Neural crest cell (in vitro differentiated cells): ENCODE measurements at places on chromosomes 6 and 20. TPM values are rescaled to one million over a fixed set of nuclear protein-coding genes. Genes with fewer than 3 reads are reported as not detected.

DNA sequence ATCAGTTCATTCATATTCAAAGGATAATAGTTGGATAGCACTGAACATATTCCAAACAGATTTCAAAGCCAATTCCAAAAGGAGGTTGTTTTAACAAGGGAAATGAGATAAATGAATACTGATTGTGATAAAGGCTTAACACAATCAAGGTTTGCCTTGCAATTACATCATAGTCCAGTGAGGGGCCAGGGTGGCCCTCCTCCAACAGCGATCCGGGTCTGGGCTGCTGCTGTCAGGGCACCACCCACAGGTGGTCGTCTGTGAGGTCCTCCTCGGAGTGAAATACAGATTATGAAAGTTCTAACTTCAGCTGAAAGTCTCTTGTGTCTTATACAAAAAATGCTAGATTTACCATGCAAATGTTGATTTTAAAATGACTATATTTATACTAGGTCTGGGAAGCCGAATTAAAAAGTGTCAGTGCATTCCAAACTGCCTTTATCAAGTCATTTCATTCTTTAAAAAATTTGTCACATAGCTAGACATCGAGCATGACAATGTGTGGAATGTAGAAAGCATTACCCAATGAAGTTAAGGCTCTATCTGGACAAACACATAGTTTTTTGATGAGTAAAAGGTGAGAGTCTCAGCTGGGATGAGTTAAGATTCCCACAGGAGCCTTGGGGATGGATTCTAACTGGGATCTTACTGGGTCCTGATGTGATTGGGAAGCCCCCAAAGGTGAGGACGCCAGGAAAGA is 65.9 kb upstream of the SLC22A23 start:
- no peaks in the 10 kb centered on the region for H3K27me3 ChIP-seq
- DNase-seq: no peak
- H3K4me3 ChIP-seq: no peak overlapping the region
- no peaks in the 10 kb centered on the region for H3K36me3 ChIP-seq
- peaks cover 21% of the 10 kb centered on the region for H3K4me1 ChIP-seq

DNA sequence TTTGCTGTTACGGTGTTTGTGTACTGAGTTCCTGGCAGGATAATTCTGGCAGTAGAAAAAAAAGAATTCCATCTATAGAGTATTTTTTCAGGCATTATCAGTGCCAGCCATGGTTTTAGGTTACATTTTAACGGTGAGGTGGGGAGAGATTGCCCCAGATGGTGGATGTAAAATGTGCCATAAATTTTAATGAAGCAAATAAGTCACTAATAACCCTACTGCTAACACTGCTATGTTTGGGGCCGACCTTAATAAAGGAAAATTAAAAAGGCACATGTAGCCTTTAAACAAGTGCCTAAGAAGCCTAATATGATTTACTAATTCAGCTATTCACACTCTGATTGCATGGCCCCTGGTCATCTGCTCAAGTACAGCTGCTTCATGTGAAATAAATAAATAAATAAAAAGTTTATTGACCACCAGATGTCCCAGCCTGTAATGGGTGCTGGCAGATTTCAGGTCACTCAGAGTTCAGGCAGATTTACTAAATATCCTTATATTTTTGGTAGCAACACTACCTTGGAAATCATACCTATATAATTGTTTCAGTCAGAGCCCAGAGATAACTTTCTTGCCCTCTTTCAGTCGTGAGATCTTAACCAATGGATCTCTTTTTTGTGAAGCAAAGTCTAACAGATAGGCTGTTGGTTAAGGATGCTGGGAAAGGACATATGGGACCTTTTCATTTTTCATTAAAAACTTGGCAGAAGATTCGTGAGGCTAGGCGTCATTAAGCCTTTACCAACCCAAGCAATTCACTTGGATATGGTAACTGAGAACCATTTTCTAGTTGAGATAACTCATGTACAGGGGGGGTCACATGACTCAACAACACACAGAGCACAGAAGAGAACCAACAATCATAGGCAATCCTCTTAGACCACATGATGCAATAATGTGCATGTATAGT is 495.0 kb upstream of the NRSN1 start:
- H3K27me3 ChIP-seq: no peaks in the 10 kb centered on the region
- no peak overlapping the region for H3K4me3 ChIP-seq
- peaks cover 29% of the 10 kb centered on the region for H3K4me1 ChIP-seq
- peaks cover 5% of the 10 kb centered on the region for H3K36me3 ChIP-seq
- H3K27ac ChIP-seq: no peak overlapping the region
- no peak for DNase-seq

- peaks cover 1% of the 10 kb centered on the region for H3K27me3 ChIP-seq
- H3K36me3 ChIP-seq: no peaks in the 10 kb centered on the region
- H3K27ac ChIP-seq: no peak overlapping the region
- H3K4me1 ChIP-seq: peaks cover 7% of the 10 kb centered on the region
- no peak for DNase-seq
Observed at GRCh38 chr20:6780433-6781190, 13.1 kb downstream of the BMP2 start.

The MMP24 gene
- total RNA-seq: 2.8 and 2.9 TPM in 2 replicates

The DYNLT1 gene
- 117 and 118 TPM in 2 replicates for total RNA-seq

The IYD gene
- total RNA-seq: not detected in 2 replicates

The TRIM10 gene
- total RNA-seq: not detected in 2 replicates
